Stimulated activated CD8-positive, alpha-beta memory T cell treated with anti-CD3 and anti-CD28 coated beads, Interleukin-4, amount 100 ng/mL, for 4 hours (primary cell): ENCODE measurements at places on chromosomes 1 and 21.

GRCh38 chr1:211376807-211377470 is 50.3 kb downstream of the TRAF5 start:
- no peak for DNase-seq

DNA sequence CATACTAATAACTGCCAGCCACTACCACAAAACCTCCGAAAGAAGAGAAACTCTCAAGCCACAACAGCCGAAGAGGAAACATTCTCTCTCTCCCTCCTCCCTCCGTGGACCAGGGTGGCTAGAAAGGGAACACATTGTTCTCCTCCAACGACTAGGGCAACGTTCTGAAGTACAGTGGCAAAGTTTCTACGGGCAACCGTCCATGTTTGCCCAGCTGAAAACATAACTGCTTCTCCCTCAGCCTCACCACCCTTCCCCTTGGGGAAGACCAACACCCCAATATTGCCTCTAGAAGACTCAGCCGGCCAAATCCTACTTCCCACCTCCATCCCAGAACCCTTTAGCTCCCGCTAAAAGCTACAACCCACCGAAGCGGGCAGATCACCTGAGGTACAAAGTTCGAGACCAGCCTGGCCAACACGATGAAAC is 2.0 kb downstream of the GLUL start:
- no peak for DNase-seq

GRCh38 chr1:196400478-196401451 is 207.5 kb downstream of the KCNT2 start:
- no peak for DNase-seq

DNA sequence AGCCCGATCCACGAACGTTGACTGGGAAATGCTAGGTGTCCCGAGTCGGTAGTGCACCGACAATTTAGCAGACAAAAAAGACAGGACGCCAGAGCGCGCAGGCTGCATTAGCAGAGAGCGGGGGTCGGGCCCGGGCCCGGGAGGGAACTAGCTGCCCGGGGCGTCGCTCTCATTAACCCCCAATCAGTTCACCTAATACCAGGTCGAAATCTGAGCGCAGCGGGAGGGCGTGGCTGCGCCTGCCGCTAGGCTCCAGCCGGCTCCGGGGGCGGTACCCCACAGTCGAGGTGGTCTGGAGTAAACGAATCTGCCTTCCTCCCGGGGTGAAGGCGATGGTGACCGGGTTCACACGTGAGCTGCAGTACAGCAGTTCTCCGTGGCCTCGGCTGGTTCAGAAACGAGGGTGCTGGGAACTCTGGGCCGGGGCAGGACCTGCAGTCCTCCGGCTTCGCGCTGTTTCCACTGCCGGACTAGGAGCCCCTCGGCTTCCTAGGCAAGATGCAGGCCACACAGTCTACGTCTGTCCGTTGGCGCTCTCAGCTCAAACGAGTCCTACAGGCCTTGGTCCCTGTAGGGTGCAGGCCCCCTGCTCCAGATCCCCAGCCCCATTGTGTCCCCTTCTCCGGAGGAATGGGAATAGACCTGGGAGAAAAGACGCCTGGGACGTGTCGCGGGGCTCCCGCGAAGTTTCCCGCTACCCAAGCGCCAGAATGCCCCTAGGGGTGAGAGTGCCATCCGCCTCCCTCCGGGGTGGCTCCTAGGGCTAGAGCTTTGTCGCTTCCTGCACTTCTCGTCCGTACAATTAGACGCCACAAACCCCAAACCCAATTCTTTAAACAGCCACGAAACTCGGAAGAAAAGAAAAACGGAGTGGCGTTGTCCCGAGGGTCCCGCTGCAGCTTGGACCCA is 2.0 kb downstream of the GFI1 start:
- DNase-seq: no peak

GRCh38 chr1:203038891-203039608 is 12.8 kb downstream of the PPFIA4 start:
- DNase-seq: peak; percentile 19

DNA sequence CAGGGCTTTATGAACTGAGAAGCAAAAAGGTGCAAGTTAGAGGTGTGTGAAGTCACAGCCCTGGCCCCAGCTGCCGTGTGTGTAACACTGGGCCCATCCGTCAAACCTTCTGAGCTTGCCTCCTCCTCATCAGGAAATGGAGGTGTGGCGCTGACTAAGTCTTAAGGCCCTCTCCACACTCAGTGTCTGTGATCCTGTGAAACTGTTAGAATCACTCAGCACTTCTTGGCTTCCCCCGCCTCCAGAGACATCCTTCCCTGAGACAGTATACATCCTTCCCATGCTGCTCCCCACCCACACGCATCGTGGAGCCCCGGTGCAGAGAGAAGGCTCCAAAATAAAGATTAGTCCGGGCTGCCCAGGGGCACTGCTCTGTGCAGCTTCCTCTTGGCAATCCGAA is 33.3 kb downstream of the LRP8 start:
- peak; percentile 10 for DNase-seq

DNA sequence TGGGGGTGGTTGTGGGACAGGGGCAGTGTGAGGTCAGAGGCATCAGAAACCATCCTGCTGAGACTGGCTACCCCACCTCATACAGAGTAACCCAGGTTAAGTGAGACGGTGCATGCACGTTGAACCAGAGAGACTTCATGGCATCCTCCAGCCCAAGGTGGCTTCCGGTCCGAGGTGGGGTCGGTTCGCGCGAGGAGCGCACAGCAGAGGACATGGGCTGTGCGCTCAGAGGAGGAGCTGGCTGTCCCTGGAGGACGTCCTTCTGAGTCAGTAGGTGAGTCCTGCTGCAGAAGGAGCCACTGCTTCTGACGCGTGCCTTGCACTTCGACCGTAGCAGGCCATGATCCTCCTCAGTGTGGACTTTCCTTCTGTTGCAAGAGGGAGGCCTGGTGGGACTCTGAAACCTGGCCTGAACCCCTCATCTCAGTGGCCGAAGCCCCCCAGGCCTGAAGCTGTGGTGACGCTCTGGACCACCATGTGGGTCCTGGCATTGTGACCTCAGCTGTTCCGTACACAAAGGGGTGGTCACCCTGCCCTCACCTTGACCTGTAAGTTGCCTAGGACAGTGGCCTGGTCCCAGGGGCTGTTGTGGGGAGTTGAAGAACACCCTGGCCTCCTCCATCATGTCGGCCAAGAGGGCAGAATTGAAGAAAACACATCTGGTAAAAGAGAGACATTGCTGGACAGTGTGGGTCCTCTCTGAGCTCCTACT is at the start of gene TEX35:
TEX35 (plus strand) TSS at position 544 of the 712 bp plus-strand sequence; CDS start at position 624, 80 bp downstream.
- DNase-seq: no peak

GRCh38 chr1:188514917-188515316 is 1686.2 kb downstream of the PLA2G4A start:
- no peak for DNase-seq

GRCh38 chr1:214833178-214833756 is 230.3 kb downstream of the CENPF start:
- no peak for DNase-seq

DNA sequence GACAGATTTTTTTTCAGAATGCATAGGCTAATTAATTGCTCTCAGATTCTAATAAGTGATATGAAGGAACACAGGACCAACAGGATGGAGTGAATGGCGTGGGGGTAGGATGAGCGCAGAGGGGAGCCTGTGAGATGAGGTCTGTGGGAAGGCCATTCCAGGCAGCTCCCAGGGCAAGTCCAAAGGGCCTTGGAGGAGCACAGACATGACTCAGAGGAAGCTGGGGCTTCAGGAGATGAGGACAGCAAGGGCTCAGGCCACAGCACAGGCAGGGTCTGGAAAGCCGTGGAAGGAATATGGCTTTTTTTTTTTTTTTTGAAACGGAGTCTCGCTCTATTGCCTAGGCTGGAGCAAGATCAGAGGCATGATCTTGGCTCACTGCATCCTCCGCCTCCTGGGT is 35.1 kb downstream of the FMN2 start:
- no peak for DNase-seq

DNA sequence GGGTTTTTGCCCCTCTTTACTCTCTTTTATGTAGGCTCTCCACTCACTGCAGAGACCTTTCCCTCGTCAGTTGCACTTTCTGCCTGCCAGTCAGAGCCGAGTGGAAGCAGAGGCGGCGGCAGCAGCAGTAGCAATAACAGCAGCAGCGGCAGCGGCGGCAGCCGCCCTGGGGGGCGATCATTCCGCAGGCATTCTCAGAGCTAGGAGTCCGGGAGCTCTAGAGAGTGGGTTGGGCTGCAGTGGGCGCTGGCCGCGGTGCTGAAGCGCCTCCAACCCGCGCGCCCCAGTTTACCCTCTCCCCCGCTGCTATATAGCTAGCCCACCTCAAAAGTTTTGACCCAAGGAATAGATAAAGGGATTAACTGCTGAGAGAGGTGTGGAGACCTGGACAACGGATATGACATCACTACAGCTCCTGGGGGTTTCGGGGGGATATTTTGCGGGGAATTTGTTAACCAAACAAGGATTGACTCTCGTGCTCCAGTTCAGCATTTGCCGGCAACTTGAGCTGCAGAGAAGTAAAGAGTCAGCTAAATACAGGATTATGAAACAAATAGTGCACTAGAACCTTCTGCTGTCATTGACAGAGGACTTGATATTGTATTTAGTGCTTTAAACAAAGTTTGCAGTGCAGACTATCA is at the start of gene OLFM3:
OLFM3 (minus strand) TSS at position 102 of the 641 bp plus-strand sequence.
- DNase-seq: no peak

DNA sequence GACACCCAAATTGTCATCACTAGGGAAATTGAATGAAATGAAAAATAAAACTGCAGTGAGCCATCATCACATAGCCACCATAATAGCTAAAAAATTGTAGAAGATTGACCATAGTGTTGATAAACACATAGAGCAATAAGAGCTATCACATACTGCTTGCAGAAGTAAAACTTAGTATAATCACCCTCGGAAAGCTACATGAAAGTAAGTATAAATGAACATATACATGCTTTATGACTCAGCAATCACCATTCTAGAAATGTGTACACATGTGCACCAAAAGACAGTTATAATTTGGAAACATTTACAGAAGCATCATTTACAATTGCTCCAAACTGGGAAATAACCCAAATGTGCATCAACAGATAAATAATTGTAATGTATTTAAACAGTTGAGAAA is 153.1 kb upstream of the LRRC7 start:
- no peak for DNase-seq

- DNase-seq: no peak
These were observed 15.4 kb upstream of the PRDM15 start for GRCh38 chr21:41894511-41894910.

- no peak for DNase-seq
These were observed 20.6 kb upstream of the OLFML3 start for GRCh38 chr1:113958691-113959090.

- no peak for DNase-seq
These were observed 51.3 kb downstream of the SSBP3 start for GRCh38 chr1:54354899-54355298.

GRCh38 chr1:157035121-157035520 is 10.4 kb downstream of the ARHGEF11 start:
- no peak for DNase-seq

- no peak for DNase-seq
These were observed 132.5 kb downstream of the ZNF326 start for GRCh38 chr1:90127288-90127953.

DNA sequence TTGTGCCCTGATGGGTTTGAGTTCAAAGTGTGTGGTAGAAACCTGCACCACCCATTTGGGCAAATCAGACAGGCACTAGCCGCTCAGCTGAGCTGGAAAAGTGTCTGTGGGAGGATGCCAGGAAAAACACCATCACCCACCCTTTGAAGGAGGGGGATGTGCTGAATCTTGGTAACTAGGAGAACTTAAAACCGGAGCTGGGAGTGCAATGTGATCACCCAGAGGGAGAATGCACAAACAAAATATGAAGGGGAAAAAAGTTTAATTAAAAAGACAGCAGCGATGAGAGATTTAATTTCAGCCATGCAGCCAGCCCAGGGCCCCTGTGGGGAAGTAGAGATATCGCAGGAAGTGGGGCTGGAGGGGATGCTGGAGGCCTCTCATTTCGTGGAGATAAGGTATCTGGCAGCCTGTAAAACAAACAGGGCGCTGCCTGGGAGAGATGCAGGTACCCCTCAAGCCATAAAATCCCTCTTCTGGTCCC is 86.8 kb upstream of the BCAR3 start:
- no peak for DNase-seq

DNA sequence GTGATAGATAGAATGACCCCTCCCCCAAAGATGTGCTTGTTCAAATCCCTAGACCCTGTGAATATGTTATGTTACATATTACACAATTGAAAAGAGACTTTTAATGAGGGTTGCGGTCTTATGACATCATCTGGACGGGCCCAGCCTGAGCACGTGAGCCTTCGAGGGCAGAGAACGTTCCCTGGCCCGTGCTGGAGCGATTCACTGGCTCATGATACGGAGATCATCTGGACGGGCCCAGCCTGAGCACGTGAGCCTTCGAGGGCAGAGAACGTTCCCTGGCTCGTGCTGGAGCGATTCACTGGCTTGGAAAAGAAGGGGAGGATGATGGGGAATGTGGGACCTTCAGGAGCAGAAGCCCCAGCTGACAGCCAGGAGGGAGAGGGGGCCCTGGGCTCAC is 34.4 kb upstream of the COL18A1 start:
- no peak for DNase-seq

DNA sequence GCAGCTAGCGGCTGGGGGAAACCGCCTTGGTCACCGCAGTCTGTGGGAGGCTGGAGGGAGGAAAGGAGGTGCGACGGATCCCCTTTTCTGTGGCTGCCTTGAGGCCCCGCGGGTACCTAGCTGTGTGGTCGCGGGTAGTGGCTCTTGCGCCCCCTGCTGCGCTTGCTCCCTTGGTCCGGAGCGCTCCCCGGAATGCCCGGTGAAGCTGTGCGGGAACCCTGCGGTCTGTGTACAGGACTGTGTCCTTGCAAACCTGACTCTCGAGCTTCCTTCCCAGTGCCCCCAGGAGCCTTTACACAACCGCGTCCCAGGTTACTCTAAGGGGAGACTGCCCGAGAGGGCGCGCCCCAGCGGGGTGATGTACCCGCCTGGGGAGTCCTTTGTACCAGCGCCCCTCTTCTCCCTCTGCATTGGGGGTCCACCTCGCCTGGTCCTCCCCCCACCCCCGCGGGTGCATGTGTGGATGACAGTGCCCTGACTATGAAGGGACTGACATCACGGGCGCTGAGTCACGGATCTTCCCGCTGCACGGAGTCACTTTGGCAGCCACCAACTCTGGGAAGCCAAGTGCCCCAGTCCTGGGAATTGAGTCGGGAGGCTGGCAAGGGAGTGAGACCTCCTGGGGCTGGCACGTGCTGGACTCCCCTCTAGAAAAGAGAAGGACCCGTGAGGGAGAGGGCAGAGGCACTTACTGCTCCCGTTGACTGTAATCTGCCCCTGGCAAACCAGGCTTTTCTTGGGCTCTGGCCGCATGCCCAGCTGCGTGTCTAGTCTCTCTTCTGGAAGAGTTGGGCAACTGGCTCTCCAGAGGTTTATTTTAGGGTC is 816 bp downstream of the IL6R start:
- DNase-seq: peak; percentile 47
